ENCODE measurements at places on chromosomes 6 and 20. TPM values are rescaled to one million over a fixed set of nuclear protein-coding genes. Genes with fewer than 3 reads are reported as not detected.

COL9A3 gene
- 0.70 TPM for total RNA-seq

LGSN gene
- 2.0 TPM for total RNA-seq

NHSL1 gene
- 3.4 TPM for total RNA-seq

TREML2 gene
- not detected for total RNA-seq

BTNL2 gene
- total RNA-seq = not detected

JAG1 gene
- 37.5 TPM for total RNA-seq

F13A1 gene
- total RNA-seq = not detected

TAAR8 gene
- not detected for total RNA-seq

Data from A549 treated with Hydrocortisone at 1 μM for 4 hours (cell line).